ENCODE measurements at places on chromosomes 4 and X. TPM values are rescaled to one million over a fixed set of nuclear protein-coding genes. Genes with fewer than 3 reads are reported as not detected.

The GATA1 gene
- not detected for total RNA-seq

The NSUN7 gene
- total RNA-seq = 8.6 TPM

- DNase-seq = no peak
Observed at GRCh38 chrX:131083510-131084142, 25.5 kb downstream of the ARHGAP36 start.

DNA sequence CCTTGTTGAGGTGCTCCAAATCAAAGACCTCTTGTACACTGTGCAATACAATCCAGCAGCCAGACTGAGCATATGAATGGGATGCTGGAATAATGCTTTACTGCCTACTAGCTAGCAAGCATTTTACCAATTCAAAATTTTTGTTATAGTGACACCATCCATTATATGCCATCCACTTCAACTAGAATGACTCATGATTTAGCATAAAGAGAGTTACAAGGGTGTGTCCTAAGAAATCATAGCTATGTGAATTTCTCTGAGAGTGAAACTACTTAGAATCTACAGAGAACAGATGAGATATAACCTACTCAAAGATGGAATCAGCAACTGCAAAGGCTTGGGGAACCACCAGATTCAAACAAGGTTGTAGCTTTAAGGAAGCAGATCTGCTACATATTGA lies 221.9 kb downstream of the LHFPL1 start:
- no peak for DNase-seq

- no peak for DNase-seq
Observed at GRCh38 chr4:154294652-154295350, 196.8 kb downstream of the DCHS2 start.

GRCh38 chr4:136400829-136401228 lies 1131.5 kb downstream of the PCDH18 start:
- DNase-seq = no peak

DNA sequence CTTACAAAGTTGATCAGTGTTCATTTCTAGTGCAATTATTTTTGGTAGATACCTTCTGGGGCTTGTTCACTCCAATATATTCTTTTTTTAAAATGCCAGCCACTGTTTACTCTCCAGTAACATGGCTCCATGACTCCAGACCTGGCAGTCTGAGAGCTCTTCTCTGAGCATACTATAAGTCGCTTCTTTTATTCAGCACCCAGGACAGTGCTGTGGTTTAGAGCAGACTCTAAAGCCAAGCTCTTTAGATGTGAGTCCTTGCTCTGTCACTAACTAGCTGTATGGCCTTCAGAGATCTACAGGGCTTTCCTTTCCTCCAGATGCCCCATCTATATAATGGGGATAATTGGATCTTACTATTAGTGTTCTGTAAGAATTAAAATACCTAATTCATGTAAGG lies 200.2 kb upstream of the FAM241A start:
- DNase-seq = no peak

DNA sequence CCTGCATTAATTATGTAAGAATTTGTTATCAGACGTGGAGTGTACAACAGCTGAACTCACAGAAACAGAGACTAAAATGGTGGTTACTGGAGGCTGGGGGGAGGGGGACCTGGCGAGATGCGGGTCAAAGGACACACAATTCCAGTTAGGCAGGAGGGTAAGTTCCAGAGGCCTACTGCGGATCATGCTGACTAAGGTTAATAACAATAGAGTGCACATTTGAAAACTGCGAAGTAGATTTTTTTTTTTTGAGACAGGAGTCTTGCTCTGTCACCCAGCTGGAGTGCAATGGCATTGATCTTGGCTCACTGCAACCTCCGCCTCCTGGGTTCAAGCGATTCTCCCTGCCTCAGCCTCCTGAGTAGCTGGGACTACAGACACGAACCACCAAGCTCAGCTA lies 7.6 kb downstream of the AGA start:
- DNase-seq = no peak

- DNase-seq = no peak
Observed at GRCh38 chr4:80154545-80154933, 42.8 kb upstream of the PRDM8 start.

DNA sequence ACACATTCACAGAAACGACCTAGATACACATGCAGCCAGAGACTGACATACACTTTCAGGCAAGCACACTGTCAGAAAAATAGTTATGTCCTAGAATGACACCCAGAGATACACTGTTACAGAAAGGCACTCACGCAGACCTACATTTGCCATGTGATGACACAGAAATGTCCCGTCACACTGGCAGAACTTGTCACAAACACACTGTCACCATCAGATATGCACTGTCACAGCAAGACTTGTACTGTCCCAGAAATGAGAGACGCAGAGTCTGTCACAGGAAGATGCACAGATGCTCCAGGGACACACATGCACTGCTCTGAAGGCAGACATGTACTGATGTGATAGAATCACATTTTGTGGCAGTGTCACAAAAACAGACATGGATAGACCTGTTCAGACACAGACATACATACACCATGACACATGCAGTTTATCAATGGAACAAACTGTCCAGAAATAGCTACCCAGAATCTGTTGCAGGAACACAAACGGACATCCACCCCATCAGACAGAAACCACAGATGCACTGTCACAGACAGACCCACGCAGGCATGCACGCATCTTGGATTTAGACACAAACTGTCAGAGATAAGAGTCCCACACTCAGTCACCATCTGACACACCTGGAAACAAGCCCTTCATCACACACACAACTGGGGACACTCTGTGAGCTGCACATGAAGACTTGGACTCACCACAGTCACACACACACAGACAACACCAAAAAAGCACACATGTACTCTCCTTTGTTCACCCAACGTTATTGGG lies 1.3 kb upstream of the PIM2 start:
- DNase-seq = no peak

- DNase-seq = no peak
Observed at GRCh38 chr4:13988353-13989305, 361.1 kb upstream of the BOD1L1 start.

All from left colon (tissue), 2 donors.